Right ventricle myocardium inferior (tissue), 1 donor: ENCODE measurements at places on chromosomes 7 and 10.

DNA sequence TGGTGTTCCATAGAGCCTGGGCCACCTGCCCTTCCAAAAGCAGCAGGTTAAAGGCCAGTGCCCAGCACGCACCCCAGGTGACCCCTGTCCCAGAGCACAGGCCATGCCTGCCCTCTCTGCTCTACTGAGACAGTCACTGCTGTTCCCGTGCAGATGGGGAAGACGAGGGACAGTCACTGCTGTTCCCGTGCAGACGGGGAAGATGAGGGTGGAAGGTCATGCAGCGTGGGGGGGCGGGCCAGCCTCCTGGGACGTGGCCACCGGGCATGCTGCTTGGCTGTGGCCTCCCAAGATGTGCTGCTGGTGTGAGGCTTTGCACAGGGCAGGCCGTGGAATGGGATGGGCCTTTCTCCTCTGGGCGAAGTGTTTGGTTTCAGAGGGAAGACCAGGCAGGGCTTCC, 18.4 kb downstream of the LRRC27 start:
- no peak for DNase-seq

- no peak for DNase-seq
Measured at GRCh38 chr7:150553163-150553562, 14.0 kb upstream of the GIMAP4 start.

DNA sequence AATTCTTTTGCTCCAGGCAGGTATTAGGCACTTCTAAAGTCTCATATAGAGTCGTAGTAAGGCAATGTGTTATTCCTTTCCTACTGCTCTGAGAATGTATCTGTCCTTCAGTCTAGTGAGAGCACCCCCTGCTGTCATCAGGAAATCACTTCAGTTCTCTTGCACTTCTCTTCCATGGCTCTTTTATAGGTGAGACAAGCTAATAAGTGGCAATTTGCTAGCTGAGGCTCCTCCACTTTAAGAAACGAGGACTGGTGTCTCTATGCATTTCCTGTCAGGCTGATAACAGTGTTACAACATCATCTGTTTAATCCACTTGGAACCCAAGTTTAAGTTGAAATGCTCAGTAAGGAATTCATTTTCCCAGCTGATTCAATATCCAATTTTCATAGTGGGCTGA, 350.6 kb downstream of the TFEC start:
- DNase-seq = no peak

DNA sequence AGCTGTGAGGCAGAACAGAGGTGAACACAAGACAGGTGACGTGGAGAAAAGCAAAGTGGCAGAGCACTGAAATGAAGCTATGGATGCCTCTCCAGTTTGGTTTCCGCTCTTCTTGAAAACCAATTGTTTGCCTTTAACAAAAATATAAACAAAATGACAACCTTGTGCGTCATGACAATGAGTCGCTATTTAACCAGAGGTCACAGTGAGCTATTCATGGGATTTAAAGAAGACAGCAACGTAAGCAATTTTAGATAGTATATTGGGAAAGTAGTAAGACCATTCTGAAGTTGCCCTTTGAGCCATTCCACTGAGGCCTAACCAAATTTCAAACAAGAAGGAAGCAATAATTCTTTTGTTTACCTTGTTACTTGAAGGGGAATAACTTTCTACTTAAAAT, 15.2 kb upstream of the LRRTM3 start:
- DNase-seq = no peak

DNA sequence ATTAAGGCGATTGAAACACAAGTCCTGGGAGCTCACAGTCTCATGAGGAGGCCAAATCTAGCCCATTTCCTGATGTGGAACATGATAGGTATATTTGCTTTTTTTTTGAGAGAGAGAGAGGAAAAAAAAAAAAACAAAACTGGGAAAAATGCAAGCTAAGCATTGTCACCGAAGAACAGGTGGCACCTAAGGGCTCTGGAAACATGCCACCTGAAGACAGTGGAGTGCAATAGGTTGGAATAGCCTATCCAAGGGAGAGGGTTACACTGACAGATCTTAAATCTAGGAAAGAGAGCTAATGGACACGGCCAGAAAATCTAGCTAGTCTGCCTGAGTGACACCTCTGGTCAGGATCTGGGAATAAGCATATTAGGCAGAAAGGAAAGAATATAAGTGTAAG, 110.2 kb downstream of the SRI start:
- no peak for DNase-seq

DNA sequence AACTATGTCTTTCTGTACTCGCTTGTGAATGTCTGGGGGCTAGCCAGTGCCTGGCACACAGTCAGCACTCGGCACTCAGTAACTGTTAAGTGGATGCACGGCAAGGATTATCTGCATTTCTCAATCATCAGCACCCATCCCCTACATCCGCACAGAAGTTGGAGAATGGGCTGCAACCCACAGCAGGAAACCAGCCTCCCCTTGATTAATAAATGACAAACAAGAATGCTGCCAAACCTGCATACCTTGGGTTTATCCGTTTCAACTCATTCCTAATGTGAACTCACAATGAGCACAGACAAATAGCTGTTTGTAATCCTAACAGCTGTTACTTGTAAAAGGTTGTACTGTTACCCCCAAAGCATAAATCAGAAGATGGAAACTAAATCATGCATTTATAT, 28.9 kb downstream of the PPP1R3C start:
- DNase-seq = no peak

DNA sequence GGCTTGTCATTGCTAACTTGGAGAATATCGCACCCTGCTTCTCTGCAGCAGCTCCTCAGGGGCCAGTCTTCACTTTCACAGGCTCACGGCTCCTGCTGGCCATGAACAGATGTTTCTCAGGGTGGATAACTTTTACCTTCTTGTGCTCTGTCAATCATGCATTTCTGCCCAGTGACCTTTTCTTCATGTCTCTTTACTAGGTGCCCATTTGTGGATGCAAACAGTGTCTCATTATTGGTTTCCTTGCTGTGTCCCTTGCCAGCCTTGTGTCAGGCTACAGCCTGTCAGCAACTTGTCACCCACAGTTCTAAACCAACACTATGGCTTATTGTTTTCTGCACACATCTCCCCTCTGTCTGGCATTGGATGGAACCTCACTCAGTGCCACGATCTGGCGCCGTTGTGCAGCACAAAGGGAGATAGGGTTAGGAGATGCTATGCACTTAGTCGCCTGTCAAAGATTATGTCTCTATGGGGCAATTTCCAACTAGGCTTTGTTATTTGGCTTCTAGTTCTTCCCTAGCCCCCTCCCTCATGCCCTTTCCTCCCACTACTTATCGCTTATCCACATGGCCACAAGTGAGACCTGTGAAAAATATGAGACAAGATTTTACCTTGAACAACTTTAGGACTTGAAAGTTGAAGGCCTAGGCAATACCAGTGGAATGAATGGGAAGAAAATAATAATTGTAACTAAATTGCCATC, 45.7 kb upstream of the NXPH1 start:
- DNase-seq = no peak

- DNase-seq = no peak
Measured at GRCh38 chr10:230758-231157, 95.5 kb downstream of the ZMYND11 start.

GRCh38 chr7:84204655-84205054, 10.1 kb upstream of the SEMA3A start:
- DNase-seq = no peak

GRCh38 chr7:521221-522070, 1.8 kb upstream of the PDGFA start:
- DNase-seq = peak; percentile 89

- DNase-seq = no peak
Measured at GRCh38 chr7:2921653-2922347, 77.7 kb upstream of the GNA12 start.

GRCh38 chr10:128027306-128027705, 98.9 kb downstream of the MKI67 start:
- DNase-seq = no peak

GRCh38 chr10:124096494-124096893, 3.1 kb upstream of the CHST15 start:
- DNase-seq = no peak

DNA sequence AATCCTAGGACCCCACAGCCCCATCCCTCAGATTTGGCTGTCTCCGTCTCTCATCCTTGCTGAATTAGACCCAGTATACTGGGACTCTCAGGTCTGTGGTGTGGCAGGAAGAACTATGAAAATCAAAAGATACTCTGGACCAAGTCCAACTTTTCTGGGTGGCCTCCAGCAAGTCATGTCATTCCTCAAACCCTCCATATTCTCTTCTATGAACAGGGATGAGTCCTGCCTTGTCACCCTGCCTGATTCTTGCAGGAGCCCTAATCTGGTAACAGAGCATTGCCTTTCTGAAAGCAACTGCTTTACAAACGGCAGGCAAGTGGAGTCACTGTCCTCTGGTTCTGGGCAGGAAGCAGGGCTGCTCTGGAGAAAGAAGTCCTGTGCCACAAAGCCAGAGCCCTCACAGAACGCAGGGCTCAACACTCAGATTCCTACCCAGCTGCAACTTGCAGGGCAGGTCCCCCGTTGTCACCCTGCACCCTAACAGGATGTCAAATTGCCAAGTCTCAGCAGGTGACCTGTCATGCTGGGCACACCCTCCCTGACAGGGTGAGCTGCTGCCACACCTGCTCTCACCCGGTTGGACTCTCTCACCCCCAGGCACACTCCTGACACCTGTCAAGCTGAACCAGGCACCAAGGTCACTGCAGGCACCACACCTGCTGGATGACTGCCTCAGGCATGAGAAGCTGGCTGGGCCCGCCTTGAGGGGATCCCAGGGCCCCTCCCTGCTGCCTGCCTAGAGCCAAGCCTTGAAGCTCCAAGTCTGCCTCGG, 227.7 kb downstream of the KCNMA1 start:
- DNase-seq = no peak

GRCh38 chr10:88896994-88897853, 17.2 kb downstream of the STAMBPL1 start:
- peak; percentile 41 for DNase-seq

- no peak for DNase-seq
Measured at GRCh38 chr7:66352071-66352470, 146.9 kb downstream of the TPST1 start.

GRCh38 chr7:28128608-28129007, 52.0 kb downstream of the JAZF1 start:
- no peak for DNase-seq
